T-helper 2 cell (primary cell): ENCODE measurements at places on chromosomes 2 and 18.

DNA sequence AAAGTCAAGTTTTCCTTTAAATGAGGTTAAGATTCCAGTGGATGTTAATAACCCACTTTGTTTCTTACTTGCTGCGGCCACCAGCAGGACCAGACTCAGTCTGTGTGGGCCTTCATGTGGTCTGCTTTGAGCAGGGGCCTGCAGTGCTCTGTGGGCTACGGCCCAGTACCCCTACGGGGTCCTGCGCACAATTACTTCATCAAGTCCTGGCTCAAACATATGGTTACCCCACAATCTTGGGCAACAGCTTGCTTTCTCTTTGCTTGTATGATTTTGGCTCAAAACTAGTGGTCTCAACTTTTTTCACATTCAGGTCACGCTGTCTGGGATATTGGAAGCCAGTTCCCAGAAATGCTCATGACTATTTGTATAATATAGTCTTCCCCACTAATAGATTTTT lies 64.2 kb downstream of the PTPN2 start:
- DNase-seq = no peak

GRCh38 chr18:11654736-11655605 lies 34.1 kb upstream of the GNAL start:
- peak; percentile 29 for DNase-seq

DNA sequence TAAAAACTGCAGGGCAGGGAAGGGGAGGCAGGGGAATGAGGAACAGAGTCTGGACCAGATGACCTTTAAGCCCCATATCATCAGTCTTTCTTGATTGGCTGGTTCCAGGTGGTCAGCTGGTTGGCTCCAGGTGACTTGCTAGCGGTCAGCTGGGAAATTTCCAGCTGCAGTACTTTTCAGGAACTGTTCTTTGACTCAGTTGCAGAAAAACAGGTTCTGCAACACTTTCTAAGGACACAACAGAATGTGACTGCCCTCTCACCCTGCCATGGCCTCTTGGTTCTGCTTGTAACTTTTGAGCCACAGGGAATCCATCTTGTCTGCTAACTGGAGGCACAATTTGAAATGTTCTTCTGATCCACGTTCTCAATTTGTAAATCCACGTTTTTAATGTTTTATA lies 278.3 kb upstream of the LRATD1 start:
- no peak for DNase-seq

- DNase-seq = no peak
Observed at GRCh38 chr2:33859811-33860461, 260.8 kb upstream of the FAM98A start.

DNA sequence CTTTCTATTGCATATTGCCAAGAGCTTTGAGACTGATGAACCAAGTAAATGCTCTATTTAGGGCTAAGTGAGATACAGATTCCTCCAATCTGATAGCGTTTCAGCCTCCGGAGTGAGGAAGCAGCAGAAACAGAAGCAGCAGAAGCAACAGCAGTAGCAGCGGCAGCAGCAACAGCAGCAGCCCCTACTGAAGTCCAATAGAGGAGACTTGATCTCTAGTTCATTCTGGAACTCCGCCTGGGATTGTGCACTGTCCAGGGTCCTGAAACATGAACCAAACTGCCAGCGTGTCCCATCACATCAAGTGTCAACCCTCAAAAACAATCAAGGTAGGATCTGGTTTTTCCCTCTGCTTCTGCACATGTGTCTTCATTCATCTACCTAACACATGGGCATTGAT lies at the start of gene DPP10:
DPP10 (plus strand) TSS at position 132 of the 400 bp plus-strand sequence.
- no peak for DNase-seq

GRCh38 chr2:43278564-43279220 lies 52.3 kb upstream of the ZFP36L2 start:
- DNase-seq = no peak

DNA sequence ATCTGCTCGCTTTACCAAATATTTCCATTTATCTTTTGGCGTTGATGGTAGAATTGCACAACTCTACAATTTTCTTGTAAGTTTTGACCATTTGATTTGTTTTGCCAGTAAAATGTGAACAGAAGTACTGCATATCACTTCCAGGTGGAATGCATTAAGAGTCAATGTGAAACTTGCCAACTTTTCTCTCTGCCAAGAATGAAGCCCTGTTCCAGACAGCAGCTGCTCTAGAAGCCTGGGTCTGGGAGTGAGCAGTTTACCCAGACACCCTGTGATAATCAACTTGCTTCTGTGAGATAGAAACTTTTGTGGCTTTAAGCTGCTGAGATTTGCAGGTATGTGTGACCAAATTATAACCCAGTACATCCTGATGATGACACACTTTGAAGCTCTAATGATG lies 115.9 kb upstream of the SYT4 start:
- no peak for DNase-seq

DNA sequence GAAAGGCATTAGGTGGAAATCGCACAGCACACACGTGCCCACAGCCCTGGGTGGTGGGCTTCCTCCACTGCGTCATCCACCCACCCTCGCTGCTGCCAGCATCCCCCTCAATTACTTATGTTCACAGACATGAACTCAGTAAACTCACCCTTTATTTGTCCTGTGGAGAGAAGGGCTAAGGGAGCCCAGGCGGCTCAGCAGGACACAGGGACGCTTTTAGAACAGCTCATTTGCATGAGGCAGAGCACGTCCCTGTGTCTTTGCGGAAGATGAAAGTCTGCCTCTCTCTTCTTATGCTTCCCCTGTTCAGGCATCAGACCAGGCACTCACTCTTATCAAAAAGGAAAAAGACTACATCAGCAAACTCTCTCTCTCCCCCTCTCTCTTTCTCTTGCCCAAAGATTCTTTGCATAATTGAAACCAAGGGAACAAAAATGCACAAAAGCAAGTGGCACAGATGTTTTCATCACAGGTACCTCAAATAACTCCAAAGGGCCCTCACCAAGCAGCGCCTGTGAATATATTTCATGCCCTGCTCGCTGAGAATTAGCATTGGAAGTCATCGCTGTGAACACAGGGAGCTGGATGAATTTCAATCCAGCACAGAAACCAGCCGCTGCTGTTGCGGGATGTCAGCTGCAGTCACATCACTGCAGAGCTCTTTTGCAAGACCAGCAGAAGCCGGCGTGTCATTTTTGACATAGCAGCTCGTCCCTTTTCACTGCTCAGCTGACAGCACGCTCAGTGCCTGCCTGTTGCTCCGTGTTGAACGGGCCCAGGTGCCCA lies 376.3 kb upstream of the MYT1L start:
- DNase-seq = no peak

- DNase-seq = no peak
Observed at GRCh38 chr2:24104110-24104650, 19.0 kb downstream of the PFN4 start.

DNA sequence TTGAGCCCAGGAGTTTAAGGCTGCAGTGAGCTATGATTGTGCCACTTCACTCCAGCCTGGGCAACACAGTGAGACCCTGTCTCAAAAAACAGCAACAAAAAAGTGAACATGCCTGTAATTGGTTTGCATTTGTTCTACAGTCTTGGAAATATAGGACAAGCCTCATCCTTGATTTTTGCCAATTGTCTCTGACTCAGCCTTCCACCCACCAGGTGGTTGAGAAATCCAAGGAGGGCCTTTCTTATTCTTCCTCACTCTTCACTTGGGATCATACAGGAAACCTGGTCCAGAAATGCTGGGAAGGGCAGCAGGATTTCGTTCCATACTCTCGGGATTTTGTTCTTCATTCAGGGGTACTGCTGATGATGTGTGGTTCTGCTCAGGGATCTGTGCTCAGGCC lies 94.6 kb downstream of the CDC42EP3 start:
- DNase-seq = no peak

DNA sequence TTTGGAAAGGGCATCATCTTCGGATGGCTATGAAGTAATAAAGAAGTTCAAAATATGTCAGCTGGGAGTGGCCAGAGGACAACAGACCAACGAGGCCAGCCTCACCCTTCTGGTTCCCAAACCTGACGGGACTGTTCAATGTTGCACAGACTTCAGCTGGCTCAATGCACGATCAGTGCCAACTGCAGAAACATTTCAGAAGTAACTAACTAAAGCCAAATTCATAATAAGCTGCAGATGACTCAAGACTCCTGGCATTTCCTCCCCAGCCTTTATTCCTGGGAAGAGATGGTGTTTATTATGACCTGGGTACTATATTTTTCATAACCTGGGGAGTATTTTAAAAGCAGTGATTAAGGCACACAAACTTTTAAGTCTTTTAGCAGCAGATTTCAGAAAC lies 3.8 kb upstream of the ATP6V1C2 start:
- no peak for DNase-seq

- no peak for DNase-seq
Observed at GRCh38 chr18:53380063-53380639, 844.3 kb downstream of the MBD2 start.

- DNase-seq = no peak
Observed at GRCh38 chr2:163247156-163247846, 408.7 kb upstream of the KCNH7 start.

DNA sequence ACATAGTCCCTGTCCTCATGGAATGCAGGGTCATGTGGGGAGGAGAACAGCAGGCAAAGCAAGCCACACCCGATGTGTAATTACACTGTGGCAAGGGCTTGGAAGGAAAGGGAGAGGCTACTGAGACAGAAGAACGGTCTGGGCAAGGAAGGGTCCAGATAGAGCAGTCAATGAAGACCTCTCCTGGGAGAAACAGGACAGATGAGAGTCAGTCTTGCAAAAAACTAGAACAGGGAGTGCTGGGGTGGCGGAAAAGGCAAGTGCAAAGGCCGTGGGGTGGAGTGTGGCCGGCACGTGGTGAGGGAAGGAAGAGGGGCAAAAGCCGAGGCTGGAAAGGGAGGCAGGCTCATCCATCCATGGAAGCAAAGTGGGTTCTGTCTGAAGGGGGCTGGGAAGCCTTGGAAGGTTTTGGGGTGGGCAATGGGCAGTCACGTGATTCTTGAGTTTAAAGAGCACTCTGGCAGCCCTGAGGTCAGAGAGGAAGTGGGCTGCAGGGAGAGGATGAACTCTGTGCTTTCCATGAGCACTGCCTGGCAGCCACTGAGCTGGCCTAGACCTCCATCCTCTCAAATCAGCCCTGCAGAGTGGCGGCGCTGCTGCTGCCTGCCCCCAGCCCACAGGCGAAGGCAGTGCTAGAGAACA lies 182.2 kb downstream of the INHBB start:
- no peak for DNase-seq

- peak; percentile 69 for DNase-seq
Observed at GRCh38 chr2:206800506-206801417, 35.4 kb downstream of the FASTKD2 start.

- DNase-seq = no peak
Observed at GRCh38 chr2:105842555-105842954, 97.8 kb downstream of the NCK2 start.

GRCh38 chr18:48355276-48356115 lies 53.7 kb downstream of the ZBTB7C start:
- no peak for DNase-seq

GRCh38 chr2:48112911-48113680 lies 206.8 kb upstream of the FBXO11 start:
- no peak for DNase-seq

- no peak for DNase-seq
Observed at GRCh38 chr2:144522176-144522896, 2.4 kb upstream of the ZEB2 start.

- no peak for DNase-seq
Observed at GRCh38 chr18:46407486-46408166, 249.4 kb downstream of the LOXHD1 start.

DNA sequence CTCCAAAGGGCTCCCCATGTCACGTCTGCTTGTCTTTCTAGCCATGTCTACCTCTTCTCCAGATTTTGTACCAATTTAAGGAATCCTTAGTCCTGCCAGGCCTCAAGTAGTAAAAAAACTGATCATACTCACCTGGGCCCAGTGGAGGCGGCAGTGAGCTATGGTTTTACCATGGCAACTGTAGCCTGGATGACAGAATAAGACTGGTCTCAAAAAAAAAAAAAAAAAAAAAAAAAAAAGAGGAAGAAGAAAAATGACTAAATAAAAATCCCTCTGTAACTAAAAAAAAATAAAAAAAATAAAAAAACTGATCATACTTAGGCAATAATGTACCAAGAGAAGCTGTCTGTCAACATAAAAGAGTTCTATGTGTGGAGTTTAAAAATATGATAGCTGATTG lies 221.6 kb downstream of the NR4A2 start:
- no peak for DNase-seq

DNA sequence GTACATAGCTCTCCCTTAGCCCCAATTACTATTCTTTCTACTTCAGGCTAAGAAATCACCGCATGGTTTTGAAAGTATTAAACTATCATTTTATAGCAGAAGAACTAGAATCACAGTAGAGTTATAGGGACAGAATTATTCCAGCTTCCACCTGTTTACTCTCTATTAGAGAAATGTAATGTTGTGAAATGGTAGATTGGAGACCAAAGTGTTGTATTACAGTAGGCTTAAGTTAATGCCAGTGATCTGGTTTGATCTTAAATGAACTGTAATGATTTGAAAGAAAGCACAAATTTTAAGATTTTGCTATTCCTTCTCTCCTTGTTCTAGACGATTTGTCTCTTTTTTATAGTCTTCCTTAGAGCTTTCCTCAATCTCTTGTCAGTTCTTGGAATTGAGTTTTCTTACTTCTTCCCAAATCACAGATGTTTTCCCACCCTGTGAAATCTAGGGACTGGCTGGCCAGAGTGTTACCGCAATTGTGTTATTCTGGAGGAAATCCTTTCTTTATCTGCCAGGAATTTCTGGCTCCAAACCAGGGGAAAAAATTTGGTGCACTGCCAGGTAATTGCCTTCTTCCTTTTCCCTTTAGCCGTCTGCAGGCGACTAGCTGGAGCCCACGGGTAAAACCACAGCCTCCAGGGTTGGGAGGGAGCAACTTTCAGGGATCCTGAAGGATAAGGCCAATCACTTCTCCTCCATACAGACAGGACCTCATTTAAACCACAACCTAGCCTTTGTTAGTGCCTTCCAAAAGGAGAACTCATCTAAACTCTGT lies 51.7 kb downstream of the NOP58 start:
- no peak for DNase-seq

DNA sequence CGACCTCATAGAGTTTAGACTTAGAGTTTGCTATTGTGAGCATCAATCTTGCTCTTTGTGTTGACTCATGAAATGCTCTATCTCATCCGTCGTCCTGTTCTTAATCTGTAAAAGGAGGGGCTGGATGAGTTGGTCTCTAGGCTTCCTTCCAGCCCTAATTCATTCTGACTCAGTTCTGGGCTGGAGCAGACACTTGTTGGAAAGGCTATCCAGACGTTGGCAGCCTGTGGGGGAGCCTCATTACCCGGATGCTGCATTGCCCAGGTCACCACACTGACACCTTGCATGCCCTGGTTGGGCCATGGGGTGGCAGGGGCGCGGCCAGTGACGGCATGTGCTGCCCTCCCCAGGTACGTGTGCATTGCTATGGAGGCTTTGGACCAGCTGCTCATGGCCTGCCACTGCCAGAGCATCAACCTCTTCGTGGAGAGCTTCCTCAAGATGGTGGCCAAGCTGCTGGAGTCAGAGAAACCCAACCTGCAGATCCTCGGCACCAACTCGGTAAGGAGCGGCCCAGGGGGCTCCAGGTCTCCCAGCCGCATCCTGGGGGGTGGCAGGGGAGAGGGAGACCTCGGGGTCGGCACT lies 61.5 kb downstream of the EFR3B start:
- DNase-seq = no peak

GRCh38 chr2:60296219-60296955 lies 257.1 kb downstream of the BCL11A start:
- no peak for DNase-seq
